ENCODE measurements at places on chromosomes 1 and 21.

- DNase-seq, result no peak
These were observed 101.8 kb upstream of the LPGAT1 start for GRCh38 chr1:211932231-211932932.

DNA sequence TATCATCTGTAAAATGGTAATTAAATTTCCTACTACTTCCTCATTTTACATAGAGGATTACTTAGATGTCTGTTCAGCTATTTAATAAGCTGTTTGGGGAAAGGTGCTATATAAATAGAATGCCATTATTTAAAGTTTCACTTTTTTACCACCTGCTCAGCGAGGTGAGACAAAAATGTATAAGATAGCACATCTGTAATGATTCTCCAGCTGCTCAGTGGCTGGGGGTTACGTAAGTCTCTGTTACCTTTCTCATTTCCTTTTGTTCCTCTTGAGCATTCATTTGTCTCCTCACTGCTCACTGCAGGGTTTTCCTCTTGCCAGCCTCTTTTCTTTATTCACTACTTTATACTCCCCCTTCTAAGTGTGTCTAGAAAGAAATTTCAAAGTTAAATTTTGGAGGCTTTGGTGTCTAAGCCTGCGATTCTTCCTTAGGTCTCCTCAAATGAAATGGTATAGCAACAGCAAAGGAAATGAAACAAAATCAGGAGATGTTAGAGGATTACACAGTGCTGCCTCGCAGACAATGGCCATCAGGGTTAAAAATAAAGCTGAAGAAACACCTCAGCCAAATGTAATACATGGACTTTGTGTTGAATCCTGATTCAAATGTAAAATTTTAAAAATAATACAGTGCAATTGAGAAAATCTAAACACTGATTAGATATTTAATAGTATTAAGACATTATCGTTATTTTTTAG is 6.8 kb downstream of the RGS8 start:
- no peak for DNase-seq

DNA sequence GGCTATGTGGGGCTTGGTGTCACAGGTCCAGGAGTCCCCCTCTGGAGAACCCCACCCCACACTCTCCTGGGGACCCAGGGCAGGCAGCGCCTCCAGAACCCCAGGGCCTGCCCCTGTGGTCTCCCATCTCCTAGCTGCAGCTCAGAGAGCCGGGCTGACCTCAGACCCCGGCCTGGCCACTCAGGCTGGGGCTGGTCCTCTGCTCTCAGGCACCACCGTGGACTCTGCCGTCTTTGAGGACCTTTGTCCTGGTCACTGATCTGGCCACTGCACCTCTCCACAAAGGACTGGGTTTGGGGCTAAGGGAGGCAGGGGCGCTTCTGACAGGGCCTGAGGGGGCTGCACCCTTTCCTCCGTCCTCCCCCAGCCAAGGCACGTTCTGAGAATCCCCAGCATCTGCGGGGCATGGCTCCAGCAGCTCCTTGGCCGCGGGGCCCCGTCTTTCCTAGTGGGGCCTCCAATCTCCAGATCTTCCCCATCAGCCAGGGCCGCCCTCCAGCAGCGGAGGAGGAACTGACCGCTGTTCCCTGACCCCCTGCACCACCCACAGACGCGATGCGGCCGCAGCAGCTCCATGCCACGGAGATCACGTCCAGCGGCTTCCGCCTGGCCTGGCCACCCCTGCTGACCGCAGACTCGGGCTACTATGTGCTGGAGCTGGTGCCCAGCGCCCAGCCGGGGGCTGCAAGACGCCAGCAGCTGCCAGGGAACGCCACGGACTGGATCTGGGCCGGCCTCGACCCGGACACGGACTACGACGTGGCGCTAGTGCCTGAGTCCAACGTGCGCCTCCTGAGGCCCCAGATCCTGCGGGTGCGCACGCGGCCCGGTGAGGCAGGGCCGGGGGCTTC is 3.3 kb downstream of the VWA1 start:
- no peak for DNase-seq

- DNase-seq, result no peak
These were observed 269.9 kb upstream of the KIAA0040 start for GRCh38 chr1:175462301-175463017.

DNA sequence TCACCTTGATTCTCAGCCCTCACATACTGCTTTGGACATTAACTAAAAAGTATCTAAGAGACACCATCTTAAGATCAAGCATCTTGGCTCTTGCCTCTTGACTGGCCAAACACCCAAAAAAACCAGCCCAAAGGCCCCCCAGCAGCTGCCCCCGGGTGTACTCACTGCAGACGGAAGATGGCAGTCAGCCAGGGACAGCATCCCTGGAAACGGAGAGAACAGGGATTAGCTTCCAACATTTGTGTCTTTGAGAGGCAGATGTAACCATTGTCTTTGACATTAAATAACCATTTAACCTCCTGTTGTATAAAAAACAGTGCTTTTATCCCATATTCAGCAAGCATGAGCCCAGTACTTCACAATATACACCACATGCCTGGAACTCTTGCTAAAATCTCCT is 11.3 kb downstream of the TMEM63A start:
- DNase-seq, result no peak

- no peak for DNase-seq
These were observed 4.1 kb downstream of the GPA33 start for GRCh38 chr1:167086033-167086432.

GRCh38 chr1:245953876-245954660 is 553.0 kb downstream of the SMYD3 start:
- DNase-seq, result no peak

DNA sequence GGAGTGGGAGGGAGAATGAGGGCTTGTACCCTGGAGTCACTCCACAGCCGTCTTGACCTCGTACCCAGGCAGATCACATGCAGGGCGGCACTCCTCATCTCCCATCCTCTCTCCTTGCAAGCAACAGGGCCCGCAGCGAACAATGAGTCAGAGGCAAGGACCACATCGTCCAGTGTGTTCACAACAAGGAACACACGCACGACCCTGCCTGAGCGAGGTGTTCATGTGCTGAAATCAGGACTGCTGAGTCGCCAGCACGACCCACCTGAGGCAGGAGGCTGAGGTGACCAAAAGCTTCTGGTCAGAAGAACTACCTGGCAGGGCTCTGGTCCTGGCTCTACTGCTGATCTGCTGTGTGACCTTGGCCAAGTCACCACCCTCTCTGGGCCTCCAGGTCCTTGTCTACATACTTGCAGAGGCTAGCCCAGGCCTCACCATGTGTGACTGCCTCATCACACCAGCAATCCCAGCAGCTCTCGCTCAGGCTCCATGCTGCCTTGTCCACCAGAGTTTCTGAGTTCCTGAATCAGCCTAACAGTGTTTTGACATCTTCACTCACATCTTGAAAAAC is 78.0 kb downstream of the SSBP3 start:
- DNase-seq, result no peak

GRCh38 chr1:13826009-13826408 is 126.0 kb downstream of the PRDM2 start:
- no peak for DNase-seq

DNA sequence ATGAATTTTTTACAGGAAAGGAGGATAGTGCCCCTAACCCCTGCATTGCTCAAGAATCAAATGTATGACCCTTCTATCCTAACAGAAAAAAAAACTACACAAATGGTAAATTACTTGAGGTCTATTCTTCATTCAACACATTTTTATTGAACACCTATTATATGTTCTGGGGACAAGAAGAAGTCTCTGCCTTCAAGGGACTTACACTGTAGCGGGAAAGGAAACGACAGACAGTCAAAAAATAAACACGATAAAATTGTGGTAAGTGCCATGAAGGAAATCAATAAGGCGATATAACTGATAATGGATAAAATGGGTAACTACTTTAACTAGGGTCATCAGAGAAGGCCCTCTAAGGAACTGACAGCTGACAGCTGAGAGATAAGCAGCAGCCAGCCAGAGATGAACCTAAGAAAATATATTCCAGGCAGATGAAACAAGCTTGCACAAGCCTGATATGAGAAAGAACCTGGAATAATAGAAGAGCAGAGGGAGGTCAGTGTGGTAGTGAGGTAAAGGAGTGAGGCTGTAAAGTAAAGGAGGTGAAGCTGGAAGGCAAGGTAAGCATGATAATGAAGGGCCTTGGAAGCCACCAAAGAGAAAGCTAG is 66.4 kb downstream of the PHTF1 start:
- DNase-seq, result no peak

DNA sequence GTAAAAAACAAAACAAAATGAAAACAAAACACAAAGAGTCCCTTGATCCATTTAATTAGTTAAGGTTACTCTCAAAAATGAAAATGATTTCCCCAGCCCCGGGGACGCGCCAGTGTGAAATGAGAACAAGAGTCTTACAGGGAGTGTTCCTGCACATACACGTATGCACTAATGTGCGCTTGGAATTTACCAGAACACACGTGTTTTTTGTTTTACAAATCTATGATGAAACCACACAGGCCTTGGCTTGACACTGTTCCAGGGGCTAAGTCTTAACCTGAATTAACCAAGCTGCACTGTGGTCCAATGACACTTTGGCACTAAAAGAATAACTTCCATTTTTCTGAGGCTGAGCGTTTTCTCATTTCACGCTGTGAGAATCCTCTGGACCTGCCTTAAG is 63.7 kb downstream of the SLC45A1 start:
- DNase-seq, result no peak

GRCh38 chr21:28224191-28224726 is 768.4 kb downstream of the LTN1 start:
- DNase-seq, result no peak

DNA sequence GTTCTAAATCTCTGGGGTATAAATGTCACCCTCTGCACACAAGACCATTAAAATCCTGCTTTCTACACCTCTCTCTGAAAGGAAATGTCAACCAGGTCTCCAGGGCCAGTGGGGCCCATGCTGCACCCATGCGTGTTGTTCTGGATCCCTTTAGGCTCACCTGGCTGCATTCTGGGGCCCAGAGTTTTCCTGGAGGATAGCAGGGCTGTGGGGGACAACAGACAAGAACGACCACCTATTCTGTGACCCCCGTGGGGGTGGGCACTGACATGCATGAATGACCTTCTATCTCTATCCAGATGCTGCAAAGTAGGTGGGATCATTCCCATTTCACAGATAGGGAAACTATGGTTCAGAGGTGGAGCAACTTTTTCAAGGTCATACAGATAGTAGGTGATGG is 41.6 kb downstream of the TNNT2 start:
- no peak for DNase-seq

GRCh38 chr1:8462371-8462892 is 144.5 kb downstream of the SLC45A1 start:
- no peak for DNase-seq

Measured in urothelium cell line (cell line).